Skeletal muscle cell (primary cell): ENCODE measurements at places on chromosomes 11 and 22.

DNA sequence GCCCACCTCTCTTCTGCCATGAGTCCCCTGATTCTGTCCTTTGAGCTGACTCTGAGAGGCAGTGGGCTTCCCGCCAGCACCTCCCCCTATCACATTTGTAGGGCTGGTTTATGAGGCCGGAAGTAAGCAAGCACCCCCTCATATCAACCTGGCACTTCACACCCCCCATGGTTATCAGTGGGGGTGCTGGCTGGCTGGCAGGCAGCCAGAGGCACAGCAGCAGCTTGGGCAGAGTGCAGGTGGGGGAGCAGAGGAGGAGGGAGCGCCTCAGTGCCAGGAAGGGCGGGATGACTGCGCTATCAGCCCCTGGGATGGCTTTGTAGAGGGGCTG is 22.9 kb upstream of the CHRM4 start:
- no peak for DNase-seq

GRCh38 chr11:44306918-44307244 is 3.1 kb downstream of the ALX4 start:
- DNase-seq: no peak

DNA sequence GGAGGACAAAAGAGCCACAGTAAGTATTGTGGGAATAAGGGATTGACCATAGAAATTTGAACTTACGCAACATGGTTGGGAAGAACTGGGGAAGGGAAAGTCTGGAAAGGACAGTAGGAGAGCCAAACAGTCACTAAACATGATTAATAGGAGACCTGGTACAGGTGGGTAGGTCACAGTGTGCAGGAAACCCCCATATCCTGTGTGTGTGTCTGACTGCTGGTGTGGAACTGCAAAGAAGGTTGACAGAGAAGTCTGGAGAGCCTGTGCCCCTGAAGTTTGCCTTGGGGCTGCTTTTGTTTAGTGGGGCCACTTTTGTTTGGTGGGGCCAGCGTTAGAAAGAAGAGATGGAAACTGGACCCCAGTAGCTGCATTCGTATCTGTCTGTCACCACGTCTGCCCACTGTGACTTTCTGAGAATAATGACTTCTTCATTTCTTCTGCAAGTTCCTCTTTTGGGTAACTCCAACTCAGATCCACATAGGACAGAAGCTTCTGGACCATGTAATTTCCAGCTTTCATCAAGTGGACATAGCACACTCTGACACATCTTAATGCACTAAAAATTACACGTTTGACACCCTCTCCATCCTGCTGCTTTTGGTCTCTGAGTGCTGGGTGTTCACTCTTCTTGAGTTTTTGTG is 126.8 kb upstream of the RAG2 start:
- DNase-seq: no peak

DNA sequence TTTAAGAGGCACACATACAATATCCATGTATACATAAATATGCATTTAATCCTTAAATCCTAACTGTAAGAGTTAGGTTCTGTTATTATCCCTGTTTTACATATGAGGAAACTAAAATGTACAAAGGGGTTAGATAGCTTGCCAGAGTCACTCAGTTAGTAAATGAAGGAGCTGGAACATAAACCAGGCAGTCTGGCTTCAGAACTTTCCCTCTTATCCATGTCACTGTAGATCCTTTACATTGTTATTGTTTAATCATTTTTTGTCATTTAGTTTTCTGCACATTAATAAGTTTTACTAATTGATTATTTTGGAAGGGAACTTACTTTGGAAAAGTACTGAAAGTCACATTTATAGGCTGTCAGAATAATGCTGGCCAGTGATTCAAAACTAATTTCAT is 282.4 kb downstream of the TMEM135 start:
- no peak for DNase-seq

DNA sequence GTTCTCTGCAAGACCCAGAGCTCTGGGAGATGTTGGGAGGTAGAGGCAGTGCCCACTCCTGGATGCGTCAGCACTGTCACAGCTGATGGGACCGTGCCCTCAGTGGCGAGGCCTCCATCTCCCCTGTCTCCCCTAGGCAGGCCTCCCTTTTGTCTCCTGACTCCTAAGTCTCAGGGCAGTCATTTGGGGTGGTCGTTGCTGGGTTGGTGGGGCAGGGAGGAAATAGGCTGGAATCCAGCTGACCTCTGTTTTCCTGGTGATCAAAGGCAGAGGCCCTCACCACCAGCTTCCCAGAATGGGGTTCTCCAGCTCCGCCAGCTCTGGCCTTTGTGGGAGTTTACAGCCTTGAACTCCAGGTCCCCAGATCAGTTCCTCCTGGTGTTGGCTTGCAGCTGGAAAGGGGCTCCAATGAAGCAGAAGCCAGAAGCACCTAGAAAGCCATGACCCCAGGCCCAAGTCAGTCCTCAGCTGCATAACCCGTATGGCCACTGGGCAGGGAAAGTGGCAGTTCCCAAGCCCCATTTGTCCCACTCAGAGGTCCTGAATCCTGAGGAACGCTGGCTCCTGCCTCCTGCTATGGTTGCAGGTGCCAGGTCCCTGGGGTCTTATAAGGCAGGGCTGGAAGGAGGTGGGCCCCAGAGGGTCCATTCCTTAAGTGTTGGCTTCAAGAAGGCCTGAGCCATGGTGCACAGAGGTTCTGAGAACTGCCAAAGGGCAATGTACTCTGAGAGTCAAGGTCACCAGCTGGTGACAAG is 7.3 kb upstream of the FXYD2 start:
- no peak for DNase-seq

DNA sequence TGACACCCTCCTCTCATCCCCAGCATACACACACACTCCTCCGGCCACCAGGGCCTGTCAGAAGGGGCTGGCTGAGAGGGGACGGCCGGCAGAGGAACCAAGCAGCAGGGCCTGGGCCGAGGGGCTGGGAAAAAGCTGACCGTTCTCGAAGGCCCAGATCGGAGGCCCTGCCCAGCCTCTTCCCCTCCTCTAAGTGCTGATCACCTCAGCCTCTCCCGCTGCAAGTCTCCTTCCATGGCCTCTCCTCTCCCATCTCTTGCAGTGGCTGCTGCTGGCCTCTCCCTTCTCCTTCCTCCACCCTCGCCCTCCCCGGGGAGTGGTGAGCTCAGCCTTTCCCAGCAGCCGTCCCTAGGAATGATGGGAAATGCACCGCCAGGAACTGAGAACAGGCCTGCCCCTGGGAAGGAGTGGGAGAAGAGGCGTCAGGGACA is 39.6 kb downstream of the ARRB1 start:
- no peak for DNase-seq

- DNase-seq: no peak
These were observed 309.4 kb upstream of the ZC3H12C start for GRCh38 chr11:109783840-109784239.

DNA sequence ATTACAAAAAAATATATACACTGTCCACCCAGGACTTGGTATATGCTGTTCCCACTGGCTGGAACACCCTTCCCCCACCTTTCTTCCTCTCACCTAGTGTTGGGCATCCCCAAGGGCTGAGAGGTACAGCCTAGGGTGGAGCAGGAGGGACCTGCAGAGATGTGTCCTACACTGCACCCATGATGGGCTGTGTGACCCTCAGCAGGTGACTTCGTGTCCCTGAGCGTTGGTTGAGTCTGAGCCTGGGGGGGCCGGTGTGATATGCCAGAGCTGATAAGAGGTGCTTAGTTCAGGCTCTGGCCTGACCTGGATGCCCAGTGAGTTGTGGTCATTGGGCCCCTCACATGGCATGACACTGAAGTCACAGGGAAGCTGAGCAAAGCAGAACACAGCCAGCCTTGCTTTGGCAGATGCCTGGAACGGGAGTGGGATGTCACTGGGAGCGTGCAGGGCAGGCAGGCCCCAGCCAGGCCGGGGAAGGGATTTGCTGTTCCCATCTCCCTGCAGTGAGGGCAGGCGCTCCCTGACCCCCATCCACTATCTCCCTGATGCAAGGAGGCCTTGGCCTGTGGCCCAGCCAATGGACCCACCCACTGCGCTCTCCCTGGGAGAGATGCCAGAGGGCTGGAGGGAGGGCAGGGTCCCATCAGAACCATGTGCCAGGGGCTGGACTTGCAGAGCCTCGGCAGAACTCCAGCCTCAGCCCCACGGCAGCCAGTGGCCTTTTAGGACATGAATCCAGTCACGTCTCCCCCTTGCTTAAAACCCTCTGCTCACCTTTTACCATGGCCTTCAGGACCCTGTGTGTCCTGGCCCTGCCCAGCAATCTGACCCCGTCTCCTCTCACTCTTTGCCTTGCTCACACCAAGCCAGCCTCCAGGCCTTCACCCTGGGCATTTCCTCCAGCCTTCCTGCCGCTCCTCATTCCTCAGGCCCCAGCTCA is 138.9 kb downstream of the MN1 start:
- no peak for DNase-seq

DNA sequence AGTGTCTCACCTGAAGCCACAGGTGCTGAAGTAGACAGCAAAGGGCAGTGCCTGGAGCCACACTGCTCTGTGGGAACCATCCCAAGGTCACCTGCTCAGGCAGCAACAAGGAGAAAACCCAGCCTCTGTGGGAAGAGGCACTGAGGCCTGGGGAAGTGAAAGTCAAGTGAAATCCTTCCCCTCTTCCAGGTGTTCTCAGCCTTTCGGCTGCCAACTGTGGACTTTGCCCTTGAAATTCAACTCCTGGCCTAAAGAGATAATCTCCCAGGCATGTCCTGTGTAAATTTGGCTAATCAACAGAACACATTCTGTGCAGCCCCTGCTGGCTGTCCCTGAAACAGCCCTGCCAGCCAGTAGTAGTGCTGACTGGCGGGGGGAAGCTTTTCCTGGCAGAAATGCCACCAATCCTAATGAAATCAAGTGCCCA is 112.1 kb downstream of the RPL27A start:
- no peak for DNase-seq

DNA sequence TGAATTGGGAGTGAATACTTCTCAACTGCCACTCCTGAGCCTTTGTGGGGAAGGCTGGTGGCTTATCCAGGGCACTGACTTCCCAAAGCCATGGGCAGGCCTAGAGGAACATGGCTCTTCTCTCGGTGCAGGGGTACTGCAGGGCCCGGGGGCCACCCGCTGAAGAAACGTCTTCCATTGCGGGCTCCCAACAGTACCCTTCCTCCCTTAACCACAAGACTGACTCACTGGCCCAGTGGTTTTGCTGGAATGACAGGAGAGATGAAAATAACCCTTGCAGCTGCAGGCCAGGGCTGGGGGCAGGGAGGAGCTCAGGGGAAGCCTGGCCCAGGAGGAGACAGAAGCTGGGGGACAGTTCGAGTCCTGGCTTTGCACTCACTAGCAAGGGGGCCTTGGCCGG is 13.5 kb downstream of the TXN2 start:
- peak; percentile 88 for DNase-seq

DNA sequence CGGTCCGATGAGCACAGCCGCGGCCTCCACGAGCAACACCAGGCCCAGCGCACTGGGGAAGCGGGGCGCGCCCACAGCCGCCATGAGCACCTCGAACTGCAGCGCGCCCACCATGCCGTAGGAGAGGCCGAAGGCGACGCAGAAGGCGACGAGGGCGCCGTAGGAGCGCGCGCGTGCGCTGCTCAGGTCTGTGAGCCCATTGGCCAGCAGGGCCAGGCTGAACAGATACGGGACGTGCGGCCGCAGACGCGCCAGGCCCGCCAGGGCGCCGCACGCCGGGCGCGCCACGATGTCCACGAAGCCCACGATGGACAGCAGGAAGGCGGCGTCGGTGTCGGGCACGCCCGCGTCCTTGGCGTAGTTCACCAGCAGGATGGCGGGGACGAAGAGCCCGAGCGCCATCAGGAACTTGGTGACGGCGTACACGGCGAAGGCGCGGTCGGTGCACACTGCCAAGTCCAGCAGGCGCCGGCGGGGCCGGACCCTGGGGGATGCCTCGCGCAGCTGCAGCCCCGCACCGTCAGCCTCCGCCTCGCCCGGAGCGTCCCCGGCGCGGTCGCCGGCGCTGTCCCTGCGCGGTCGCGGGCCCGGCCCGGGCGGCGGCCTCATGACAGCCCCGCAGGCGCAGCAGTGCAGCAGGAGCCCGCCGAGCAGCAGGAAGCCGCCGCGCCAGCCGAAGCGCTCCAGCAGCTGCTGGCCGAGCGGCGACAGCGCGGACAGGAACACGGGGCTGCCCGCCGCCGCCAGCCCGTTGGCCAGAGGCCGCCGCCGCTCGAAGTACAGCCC is 2.9 kb downstream of the SLC16A8 start:
- no peak for DNase-seq

GRCh38 chr11:34775417-34775888 is 140.7 kb downstream of the APIP start:
- no peak for DNase-seq

DNA sequence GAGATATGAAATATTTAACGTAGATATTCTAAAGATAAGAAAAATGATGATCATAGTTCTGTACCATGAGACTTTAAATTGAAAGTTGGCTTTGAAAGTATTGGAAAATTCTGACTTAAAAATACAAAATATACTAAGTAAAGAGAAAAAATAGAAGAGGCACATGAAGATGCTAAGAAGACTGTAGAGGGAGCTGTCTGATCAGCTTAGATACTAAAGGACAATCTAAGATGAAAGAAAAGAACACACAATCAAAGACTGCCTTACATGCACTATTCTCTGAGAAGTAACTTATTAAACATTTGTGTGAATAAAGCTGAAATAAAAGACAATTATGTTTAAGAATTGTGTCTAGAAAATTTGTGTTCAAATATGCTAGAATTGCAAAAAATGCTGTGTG is 55.1 kb downstream of the RBMXL2 start:
- DNase-seq: no peak
